ENCODE measurements at places on chromosomes 7 and 10. TPM values are rescaled to one million over a fixed set of nuclear protein-coding genes. Genes with fewer than 3 reads are reported as not detected.

GRCh38 chr7:107659666-107660065, 962 bp upstream of the SLC26A4 start:
- H3K27ac ChIP-seq: peak overlapping the region; percentile 90
- peak; percentile 74 for DNase-seq
- peak overlapping the region; percentile 97 for H3K4me3 ChIP-seq
- peaks cover 68% of the 10 kb centered on the region for H3K4me1 ChIP-seq

Gene UCMA
- not detected for total RNA-seq

- H3K36me3 ChIP-seq: no peaks in the 10 kb centered on the region
- H3K4me3 ChIP-seq: no peak overlapping the region
- H3K27me3 ChIP-seq: peaks cover 2% of the 10 kb centered on the region
- DNase-seq: no peak
- no peak overlapping the region for H3K27ac ChIP-seq
These were observed 453.4 kb downstream of the LRMDA start for GRCh38 chr10:75884808-75885207.

- no peaks in the 10 kb centered on the region for H3K36me3 ChIP-seq
- no peak for DNase-seq
- no peaks in the 10 kb centered on the region for H3K4me1 ChIP-seq
- H3K27ac ChIP-seq: no peak overlapping the region
- H3K27me3 ChIP-seq: peaks cover 2% of the 10 kb centered on the region
These were observed 30.3 kb downstream of the OAT start for GRCh38 chr10:124388476-124388822.

DNA sequence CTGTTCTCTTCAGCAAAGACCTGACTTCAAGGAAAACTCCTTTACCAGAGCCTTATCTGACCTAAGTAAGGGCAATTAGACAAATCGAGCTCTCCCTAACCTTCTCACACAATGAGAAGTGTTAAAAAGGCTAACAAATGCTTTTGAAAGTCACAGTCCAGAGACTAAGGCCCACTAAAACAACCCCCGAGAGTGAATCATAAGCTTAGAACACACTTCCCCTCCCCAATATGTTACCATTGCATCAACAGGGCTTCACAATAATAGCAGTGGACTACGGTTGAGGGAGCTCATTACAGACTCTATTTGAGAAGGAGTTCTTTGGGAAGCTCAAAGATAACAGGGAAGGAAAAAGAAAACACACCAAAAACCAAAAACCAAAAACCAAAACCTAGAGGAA, 28.6 kb upstream of the ZEB1 start:
- no peaks in the 10 kb centered on the region for H3K36me3 ChIP-seq
- no peak overlapping the region for H3K4me3 ChIP-seq
- DNase-seq: no peak
- no peaks in the 10 kb centered on the region for H3K27me3 ChIP-seq

- H3K27ac ChIP-seq: no peak overlapping the region
- no peak for DNase-seq
- no peaks in the 10 kb centered on the region for H3K27me3 ChIP-seq
- no peaks in the 10 kb centered on the region for H3K4me1 ChIP-seq
These were observed 38.4 kb downstream of the SLC39A12 start for GRCh38 chr10:17989908-17990767.

Gene GIMAP2
- 60.3 TPM for total RNA-seq

Gene RTKN2
- 2.9 TPM for total RNA-seq

GRCh38 chr7:25882151-25882773, 269.7 kb upstream of the NFE2L3 start:
- H3K27me3 ChIP-seq: peaks cover 45% of the 10 kb centered on the region
- H3K4me1 ChIP-seq: peaks cover 8% of the 10 kb centered on the region
- no peak for DNase-seq
- H3K4me3 ChIP-seq: no peak overlapping the region
- H3K36me3 ChIP-seq: no peaks in the 10 kb centered on the region

Gene BAG3
- total RNA-seq: 13.0 TPM

Gene GJD4
- total RNA-seq: not detected

DNA sequence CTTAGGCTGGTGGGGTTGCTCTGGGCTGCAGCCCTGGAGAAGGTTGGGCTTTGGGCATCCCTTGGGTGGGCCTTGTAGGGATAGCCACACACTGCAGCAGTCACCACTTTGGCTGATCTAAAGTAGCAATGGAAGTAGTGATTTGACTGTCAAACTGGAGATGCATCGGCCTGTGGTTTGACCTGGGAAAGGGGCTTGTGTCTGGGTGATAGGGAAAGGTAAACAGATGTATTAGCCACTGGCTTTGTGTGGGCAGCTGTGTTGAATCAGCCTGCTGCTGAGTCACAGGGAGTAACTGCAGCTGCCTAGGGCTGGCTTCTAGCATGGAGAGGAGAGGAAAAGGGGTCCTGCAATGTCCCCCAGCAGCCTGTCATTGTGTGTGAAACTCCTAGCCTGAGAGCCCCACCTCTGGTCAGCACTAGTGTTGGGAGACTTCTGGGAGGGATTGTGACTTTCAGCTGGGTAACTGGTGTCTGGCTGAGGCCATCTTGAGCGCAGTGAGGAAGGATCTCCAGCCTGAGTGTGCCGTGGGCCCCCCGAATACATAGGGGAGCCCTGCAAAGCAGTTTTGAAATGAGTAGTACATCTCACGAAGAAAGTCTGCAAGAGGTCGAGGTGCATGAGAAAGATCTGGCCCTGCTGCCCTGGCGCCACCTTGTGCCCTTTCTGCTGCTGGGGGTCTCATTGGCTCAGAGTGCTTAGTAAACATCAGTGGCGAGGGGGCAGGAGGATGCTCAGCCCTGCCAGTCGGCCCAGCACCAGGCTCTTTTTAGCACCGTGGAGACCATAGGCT, 117.3 kb downstream of the FANK1 start:
- peaks cover 16% of the 10 kb centered on the region for H3K4me1 ChIP-seq
- H3K36me3 ChIP-seq: no peaks in the 10 kb centered on the region
- H3K27me3 ChIP-seq: no peaks in the 10 kb centered on the region
- H3K4me3 ChIP-seq: no peak overlapping the region

Gene HTR5A
- not detected for total RNA-seq

DNA sequence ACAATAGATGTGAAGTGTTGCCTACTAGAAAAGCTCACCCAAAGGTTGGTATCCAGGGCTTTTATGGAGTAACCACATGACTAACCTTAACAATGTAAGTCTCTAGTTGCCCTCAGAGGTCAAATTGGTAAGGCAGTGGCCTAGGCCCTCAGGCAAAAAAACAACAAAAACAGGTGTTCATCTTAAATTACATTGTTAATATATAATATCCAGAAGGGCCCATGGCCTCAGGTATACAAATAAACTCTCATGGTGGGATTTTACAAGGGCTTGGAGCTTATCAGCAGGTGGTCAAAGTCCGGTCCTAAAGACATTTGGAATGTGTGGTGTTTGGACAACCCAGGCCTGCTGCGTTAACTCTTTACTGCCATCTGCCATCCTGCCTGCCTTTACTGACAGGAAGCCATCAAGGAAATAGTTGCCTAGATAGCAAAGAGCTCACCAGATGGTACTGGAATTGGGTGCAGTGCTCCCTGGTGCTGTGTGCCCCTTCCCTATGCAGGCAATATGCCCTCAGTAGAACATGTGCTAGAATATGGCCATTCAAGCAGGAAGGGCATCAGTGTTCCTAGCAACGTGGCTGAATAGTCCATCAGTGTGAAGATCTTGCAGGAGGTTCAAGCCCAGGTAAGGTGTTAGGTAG, 36.2 kb downstream of the TOMM7 start:
- H3K27me3 ChIP-seq: peaks cover 7% of the 10 kb centered on the region
- DNase-seq: no peak
- H3K4me1 ChIP-seq: peaks cover 1% of the 10 kb centered on the region
- H3K27ac ChIP-seq: no peak overlapping the region
- H3K36me3 ChIP-seq: no peaks in the 10 kb centered on the region

Gene OR2A42
- total RNA-seq: not detected

- no peak overlapping the region for H3K27ac ChIP-seq
- H3K27me3 ChIP-seq: no peaks in the 10 kb centered on the region
- H3K36me3 ChIP-seq: no peaks in the 10 kb centered on the region
- H3K4me1 ChIP-seq: no peaks in the 10 kb centered on the region
These were observed 335.4 kb upstream of the NRP1 start for GRCh38 chr10:33669904-33670303.

DNA sequence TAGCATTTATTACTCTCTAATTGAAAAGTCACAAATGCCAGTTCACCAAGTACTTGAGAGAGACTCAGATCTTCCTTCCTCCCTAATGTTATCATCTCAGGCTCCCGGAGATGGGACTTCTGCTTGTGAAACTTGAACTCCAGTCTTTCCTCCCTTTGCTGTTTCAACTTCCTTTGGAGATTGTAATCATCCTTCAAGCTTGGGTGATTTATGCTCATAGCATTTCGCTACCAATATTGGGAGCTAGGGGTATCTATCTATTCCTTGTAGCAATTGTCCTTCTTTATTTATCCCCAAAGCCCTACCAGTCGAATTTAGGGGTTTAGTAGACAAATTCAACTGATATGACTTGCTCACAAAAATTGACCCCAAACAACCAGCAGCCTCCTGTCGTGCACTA, 117.9 kb upstream of the STARD3NL start:
- DNase-seq: no peak
- H3K27me3 ChIP-seq: peaks cover 17% of the 10 kb centered on the region
- no peaks in the 10 kb centered on the region for H3K36me3 ChIP-seq
- H3K4me1 ChIP-seq: no peaks in the 10 kb centered on the region
- no peak overlapping the region for H3K27ac ChIP-seq
- H3K4me3 ChIP-seq: no peak overlapping the region

DNA sequence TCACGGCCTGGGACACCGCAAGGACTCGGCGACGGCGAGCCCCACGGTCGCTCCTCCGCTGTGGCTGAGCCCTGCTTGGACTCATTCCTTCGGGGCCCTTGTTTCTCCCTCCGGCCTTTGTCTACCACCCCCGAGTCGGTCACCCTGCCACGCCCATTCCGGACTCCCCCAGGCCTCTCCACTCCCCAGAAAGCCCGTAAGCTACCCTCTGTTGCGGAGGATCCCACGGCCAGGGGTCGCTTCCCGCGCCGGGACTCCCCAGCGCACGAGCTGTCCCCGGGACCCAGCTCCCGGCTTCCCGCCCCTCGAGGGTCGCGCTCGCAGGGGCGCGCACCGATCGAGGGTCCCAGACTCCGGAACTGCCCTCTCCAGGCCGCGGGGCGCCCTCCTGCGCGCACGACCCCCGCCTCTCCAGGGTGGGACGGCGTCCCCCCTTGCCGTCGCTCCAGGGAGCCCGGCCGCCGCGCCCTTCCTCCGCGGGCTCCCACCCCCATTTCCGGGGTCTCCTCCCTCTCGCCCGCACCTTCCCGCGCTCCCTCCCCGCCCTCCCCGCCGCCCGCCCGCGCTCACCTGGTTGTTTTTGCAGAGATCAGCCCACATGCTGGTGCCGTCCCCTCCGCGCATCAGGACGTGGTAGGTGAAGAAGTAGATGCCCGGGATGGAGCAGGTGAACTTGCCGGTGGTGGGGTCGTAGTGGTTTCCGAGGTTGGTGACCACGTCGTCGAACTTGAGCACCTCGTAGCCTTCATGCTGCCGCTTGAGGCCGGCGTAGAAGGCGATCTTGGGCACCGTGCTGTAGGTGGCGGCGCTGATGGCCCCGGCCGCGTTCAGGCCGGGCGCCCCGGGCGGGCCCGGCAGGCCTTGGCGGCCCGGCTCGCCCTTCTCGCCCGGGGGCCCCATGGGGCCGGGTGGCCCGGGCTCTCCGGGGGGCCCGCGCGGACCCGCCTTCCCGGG, 1.5 kb downstream of the C1QL3 start:
- H3K4me3 ChIP-seq: peak overlapping the region; percentile 54
- no peaks in the 10 kb centered on the region for H3K36me3 ChIP-seq
- no peak for DNase-seq

Gene AZGP1
- not detected for total RNA-seq

GRCh38 chr7:116588225-116588624, 63.4 kb downstream of the CAV1 start:
- H3K36me3 ChIP-seq: peaks cover 3% of the 10 kb centered on the region
- H3K4me3 ChIP-seq: no peak overlapping the region
- peaks cover 23% of the 10 kb centered on the region for H3K27me3 ChIP-seq
- peaks cover 37% of the 10 kb centered on the region for H3K4me1 ChIP-seq
- DNase-seq: peak; percentile 81

GRCh38 chr10:109467551-109467950, 455.8 kb downstream of the XPNPEP1 start:
- DNase-seq: no peak
- H3K36me3 ChIP-seq: no peaks in the 10 kb centered on the region
- no peak overlapping the region for H3K4me3 ChIP-seq
- H3K27me3 ChIP-seq: no peaks in the 10 kb centered on the region
- no peak overlapping the region for H3K27ac ChIP-seq
